ENCODE measurements at places on chromosomes 5 and 9.

GRCh38 chr5:10307206-10308148 lies at the start of gene CMBL:
CMBL (minus strand) TSS chr5:10307902; CDS start chr5:10290762, 17,140 bp downstream.
- peak; percentile 54 for DNase-seq

- DNase-seq: no peak
These were observed 15.5 kb upstream of the FAM120AOS start for GRCh38 chr9:93468763-93469456.

GRCh38 chr9:114437401-114437893 lies 49.7 kb upstream of the AKNA start:
- DNase-seq: no peak

- DNase-seq: no peak
These were observed 28.1 kb downstream of the PTGES2 start for GRCh38 chr9:128099231-128099931.

GRCh38 chr5:159448-160172 lies 31.7 kb upstream of the LRRC14B start:
- no peak for DNase-seq

DNA sequence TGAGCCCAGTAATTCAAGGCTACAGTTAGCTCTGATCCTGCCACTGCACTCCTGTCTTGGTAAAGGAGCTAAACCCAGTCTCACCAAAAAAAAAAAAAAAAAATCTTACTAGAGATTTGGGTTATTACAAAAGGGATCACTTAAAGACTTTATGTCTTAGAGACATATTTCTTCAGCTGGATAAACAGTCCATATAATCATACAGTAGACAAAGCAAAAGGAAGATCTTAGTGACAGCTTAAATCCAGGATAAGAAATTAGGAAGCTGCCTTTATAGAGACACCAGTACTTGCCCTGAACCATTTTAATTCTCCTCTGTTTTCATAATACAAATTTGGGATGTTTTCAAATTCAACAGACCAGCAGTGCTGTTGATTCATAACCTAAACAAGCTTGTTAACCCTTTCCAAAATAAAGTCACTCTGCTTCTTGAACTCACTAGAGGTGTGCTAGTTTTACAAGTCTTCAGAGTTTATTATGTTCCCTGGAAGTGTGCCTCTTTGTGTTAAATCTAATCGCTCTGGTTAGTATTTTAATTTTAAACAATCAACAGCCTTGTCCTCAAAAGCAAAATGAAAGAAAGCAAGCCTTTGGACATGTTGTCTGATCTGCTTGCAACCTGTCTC lies 255.5 kb downstream of the ARRDC3 start:
- DNase-seq: no peak

Data from GF-D8 (cell line).